ENCODE measurements at places on chromosomes 5 and 9.

DNA sequence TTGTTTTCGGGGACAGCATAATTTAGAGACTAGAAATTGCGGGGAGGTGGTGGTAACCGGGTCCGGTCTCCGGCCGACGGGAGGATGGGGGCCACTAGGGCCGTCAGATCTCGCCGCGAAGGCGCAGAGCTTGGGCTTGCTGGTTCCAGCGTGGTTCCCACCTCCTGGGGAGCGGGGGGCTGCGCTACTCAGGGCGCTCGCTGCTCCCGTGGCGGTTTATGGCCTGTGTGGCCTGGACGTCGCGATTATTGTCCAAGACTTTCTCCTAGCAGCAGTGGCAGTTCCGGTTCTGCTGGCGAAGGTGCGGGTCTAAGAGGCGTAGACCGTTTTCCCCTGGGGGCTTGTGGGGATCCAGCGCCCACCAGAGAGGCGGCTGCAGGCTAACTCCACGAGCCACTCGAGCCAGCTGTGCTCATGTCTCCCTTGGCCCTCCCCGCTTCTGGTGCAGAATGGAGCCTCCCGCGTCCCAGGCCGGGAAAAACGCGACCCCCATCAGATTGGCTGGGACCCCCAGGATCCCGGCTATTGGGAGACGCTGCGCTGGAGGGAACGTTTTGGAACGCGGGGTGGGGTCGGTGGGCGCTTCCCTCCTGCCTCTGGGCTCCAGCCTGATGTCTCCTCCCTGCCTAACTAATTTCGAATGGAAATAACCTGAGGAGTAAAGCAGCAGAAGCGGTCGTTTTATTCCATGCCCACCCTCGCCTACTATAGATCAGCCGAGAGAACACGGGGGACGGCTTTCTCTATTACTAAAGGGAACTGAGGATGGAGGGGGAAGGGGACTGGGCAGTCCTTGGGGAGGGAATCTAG, 87.1 kb downstream of the ENTREP1 start:
- DNase-seq = no peak

DNA sequence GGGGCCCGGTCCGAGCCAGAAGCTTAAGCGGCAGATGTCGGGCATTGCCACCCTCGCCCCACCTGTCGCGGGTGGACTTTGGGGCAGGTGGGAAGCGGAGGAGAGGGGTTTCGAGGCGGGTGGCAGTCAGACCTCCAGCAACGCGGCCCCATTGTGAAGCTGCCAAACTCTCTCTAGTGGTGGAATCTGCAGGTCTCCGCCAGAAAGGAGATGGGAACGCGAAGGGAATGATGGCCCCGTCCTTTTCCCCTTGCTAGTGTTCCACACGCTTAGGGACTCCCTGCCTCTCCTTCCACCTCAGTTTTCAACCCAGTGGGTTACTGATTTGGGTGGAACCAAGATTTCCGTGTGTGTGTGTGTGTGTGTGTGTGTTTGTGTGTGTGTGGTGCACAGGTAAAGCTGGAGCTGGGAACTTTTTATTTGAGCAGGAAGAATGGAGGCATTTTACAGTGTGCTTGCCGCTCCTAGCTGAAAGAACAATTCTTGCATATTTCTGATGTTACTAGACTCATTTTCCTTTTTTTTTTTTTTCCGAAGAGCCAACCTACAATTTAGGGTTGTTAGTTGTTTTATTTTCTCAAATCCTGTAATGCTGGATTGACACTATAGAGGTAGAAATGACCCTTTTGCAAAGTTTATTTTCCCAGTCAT, 1.3 kb downstream of the MACIR start:
- DNase-seq = peak; percentile 16

DNA sequence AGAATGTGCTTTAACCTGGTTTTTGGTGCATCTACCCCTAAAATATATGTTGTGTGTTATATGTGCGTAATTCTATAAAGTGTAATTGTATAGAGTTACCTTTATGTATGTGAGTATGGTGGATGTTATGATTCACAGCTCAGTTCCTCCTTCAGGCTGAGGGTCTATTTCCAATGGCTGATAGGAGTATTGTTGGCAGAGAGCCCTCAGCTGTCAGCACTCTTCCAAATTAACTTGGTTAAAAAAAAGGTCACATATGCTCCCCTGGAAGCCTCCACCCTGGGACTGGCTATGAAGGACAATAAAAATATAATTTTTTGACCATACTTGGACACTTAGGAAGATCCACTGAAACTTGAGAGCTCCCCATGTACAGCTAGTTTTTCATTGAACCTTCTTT, 250.4 kb upstream of the CDH12 start:
- DNase-seq = no peak

- no peak for DNase-seq
These were observed 89.8 kb downstream of the CDKN2A start for GRCh38 chr9:21904371-21904770.

- peak; percentile 34 for DNase-seq
These were observed 49.5 kb upstream of the CD180 start for GRCh38 chr5:67246108-67246507.

GRCh38 chr5:33034777-33035176, 323.7 kb downstream of the NPR3 start:
- no peak for DNase-seq

DNA sequence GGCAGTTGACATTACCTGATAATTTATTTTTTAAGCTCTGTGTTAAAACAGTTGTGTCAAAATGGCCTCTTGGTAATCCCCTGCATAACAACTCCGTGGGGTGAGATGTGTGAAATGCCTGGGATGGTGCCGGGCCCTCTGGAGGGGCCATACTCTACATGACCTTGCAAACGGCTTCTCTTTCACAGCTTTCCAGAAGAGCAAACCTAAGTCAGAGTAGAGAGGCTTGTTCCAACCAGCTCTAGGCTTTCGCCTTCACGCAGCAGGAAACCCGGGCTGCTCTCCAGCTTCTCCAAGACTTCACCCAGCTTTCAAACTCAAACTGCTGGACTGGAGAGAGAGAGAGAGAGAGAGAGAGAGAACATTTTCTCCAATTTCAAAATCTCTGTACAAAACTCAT, 120.1 kb downstream of the SNX18 start:
- no peak for DNase-seq

GRCh38 chr5:154141745-154142221, 48.8 kb upstream of the GALNT10 start:
- DNase-seq = no peak

DNA sequence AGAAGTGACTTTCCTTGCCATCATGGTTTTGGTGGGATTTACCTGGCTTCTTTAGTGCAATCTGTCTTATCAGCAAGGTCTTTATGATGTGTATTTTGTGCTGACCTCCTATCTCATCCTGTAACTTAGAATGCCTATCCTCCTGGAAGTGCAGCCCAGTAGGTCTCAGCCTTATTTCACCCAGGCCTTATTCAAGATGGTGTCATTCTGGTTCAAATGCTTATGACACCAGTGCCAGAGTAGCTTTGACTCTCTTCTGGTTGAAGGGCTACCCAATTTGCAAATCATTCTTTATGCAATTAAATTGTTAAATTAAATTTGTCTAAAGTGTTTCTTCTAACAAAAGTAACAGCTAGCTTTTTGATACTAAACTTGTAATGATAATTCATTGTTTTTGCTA, 58.8 kb upstream of the PRDM9 start:
- DNase-seq = no peak

- DNase-seq = peak; percentile 19
These were observed 13.1 kb upstream of the CEMIP2 start for GRCh38 chr9:71781391-71781790.

DNA sequence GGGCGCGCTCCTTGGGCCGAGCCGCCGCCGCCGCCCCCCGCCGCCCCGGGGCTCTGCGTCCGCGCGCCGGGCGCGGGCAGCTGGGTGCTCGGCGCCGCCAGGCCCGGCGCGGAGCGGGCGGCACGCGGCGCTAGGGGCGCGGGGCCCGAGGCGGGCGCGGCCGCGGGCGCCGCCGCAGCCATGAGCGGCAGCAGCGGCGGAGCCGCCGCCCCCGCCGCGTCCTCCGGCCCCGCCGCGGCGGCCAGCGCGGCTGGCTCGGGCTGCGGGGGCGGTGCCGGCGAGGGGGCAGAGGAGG, 351 bp downstream of the TRIO start:
- DNase-seq = no peak

- DNase-seq = no peak
These were observed 79.6 kb upstream of the CDKN2B start for GRCh38 chr9:22088717-22089061.

- no peak for DNase-seq
These were observed 114.4 kb upstream of the ZNF366 start for GRCh38 chr5:72621576-72621975.

Measured in GM13976 (cell line).